Activated T-helper 1 cell treated with Interleukin-2 at 50 U/mL for 16 hours (primary cell): ENCODE measurements at places on chromosomes 16 and 17.
A peak's percentile ranks its signal among the peaks of the same experiment; 100 is the strongest.

- no peak for DNase-seq
Observed at GRCh38 chr17:9912121-9913099, 7.3 kb upstream of the RCVRN start.

GRCh38 chr16:3096362-3096761, 2.7 kb downstream of the ZSCAN10 start:
- DNase-seq, result no peak

DNA sequence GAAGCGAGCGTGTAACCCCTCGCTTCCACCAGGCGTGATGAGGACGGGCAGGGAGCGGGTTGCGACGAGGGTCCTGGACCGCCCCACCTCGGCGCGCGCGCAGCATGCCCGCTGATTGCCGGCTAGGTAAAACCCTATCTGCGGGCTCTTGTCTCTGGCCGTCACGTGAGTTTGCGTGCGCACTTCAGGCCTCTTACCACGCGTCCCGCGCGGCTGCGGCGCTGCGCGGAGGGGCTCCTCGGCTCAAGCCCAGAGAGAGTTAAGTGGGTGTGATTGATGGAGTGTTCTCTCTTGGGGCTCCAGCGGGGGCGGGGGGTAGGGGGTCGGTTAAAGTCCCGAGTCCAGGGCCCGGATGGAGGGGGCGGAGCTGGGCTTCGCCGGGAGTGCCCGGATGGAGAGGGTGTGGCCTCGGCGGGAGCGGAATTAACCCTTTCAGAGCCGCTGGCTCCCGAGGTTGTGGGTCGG, 7.9 kb downstream of the KDM6B start:
- peak; percentile 75 for DNase-seq

DNA sequence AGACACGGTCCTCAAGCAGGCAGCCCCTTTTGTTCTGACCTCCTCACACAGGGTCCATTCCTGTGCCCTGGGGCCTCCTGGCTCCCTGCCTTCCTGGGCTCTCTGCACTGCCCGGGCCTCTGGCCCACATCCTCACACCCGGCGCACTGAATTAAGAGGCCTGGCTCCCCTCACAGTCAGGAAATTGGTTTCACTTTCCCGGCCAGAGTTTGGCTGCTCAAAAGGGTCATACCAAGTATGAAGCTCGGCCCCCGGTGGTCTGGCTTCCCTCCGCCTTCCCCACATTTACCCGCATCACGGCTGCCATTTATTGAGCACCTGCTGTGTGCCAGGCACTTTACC, 220.0 kb downstream of the NTN1 start:
- DNase-seq, result no peak
